ENCODE measurements at places on chromosomes 12 and 14.

GRCh38 chr12:58254463-58255100 is 313.2 kb downstream of the ATP23 start:
- DNase-seq = no peak

- DNase-seq = no peak
Measured at GRCh38 chr12:12721814-12722434, 4.8 kb downstream of the CDKN1B start.

GRCh38 chr12:101773650-101774162 is 34.4 kb upstream of the SYCP3 start:
- peak; percentile 55 for DNase-seq

DNA sequence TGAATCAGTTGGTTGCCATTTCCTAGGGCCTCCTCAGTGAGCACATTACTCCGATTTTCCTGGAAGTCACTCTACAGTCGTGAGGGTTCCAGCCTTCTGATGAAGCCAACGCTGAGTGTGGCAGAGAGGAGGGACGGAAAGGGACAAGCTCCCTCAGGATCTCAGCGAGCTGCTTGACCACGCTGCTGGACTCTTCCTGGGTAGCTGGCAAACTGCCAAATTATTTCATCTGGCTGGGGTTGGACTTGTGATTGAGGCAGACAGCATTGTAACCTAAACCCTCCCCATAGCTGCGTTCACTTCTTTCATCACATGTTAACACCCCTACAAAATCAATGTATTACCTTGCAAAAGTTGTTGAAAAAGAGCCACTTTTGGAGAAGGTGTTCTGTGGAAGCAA is 69.6 kb upstream of the CHST11 start:
- no peak for DNase-seq

DNA sequence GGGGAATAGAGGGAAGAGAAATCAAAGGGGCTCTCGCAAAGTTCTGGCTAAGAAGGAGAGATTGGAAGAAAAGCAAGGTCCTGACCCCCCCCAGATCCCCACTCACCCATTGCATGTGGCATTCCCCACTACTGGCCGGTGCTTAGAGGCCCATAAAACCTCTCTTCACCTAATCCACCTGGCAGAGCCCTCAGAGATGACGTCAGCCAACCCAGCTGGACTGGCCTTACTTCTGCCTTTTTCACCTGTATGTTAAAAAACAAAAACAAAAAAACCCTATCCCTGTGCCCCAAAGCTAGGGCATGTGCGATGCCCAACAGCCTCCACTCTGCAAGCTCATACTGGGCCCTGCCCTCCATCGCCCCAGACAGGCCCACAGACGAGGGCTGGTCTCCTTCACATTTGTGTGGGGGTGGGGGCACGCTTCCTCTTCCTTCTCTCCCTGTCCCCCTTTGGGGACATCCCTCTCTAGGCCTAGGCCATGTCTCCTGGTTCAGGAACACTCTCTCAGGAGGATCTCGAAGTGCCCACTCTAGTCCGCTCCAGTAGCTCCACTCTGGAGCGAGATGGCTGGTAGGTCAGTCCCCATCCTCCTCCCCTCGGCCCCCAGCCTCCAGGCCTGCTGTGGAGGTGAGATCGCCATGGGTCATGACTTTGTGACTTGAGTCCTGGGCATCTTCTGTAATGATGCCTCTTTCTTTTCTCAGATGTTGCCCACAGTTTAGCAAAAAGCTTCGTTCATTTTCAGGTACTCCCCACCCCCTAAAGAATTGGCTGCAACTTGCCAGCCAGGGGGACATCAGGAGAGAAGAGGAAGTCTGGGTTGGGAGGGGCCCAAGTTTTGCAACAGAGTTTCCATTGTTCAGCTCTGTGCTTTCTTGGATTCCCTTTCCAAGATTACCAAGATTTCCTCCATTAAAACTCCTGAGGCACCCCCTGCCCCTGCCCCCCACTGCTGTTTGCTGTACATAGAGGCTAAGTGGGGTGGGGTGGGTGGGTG is 37.0 kb downstream of the FIGNL2 start:
- no peak for DNase-seq

DNA sequence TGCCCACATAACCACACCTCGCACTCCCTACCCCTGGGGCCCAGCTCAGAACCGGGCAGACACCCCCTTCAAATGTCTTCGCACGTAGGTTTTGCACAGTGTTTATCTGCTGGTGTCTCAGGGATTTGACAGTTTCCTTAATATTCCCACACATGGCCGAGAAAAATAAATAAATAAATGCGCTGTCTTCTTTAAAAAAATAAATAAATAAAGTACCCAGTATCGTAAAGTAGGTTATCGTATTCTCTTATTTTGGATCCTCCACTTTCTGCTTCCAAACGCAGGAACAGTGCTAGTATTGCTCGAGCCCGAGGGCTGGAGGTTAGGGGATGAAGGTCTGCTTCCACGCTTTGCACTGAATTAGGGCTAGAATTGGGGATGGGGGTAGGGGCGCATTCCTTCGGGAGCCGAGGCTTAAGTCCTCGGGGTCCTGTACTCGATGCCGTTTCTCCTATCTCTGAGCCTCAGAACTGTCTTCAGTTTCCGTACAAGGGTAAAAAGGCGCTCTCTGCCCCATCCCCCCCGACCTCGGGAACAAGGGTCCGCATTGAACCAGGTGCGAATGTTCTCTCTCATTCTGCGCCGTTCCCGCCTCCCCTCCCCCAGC is 710 bp upstream of the FOS start:
- no peak for DNase-seq

GRCh38 chr14:22980672-22981089 is 1.7 kb downstream of the AJUBA start:
- no peak for DNase-seq

DNA sequence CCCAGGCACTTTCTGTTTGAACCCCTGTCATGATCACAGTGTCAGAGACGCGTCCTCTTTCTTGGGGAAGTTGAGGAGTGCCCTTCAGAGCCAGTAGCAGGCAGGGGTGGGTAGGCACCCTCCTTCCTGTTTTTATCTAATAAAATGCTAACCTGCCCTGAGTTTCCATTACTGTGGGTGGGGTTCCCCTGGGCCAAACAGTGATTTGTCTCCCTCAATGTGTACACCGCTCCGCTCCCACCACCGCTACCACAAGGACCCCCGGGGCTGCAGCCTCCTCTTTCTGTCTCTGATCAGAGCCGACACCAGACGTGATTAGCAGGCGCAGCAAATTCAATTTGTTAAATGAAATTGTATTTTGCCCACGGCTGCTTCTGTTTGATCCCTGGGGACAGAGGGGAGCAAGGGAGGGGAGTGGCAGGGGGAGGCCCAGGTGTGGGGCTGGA is 5.1 kb downstream of the SHMT2 start:
- no peak for DNase-seq

- no peak for DNase-seq
Measured at GRCh38 chr14:92135269-92135668, 13.5 kb downstream of the CPSF2 start.

DNA sequence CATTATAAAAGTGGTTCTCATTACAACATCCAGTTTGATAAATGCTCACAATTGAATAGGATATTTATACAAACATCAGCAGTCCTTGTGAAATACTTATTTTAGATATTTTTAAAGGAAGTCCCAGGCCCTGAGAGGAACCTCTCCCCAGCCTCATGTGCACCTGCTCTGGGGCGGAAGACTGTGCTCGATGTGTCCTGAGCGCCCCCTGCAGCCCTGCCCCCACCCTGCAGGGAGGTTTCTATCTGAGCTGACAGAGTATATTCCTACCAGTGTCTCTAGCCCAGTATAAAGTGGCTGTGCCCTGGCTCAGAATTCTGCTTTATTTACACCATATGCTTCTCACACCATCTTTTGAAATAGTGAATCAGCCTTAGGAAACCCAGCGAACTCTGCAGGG is 1349.1 kb downstream of the TMEM121 start:
- DNase-seq = peak; percentile 42

GRCh38 chr14:28220391-28220790 is 546.2 kb upstream of the FOXG1 start:
- DNase-seq = no peak

DNA sequence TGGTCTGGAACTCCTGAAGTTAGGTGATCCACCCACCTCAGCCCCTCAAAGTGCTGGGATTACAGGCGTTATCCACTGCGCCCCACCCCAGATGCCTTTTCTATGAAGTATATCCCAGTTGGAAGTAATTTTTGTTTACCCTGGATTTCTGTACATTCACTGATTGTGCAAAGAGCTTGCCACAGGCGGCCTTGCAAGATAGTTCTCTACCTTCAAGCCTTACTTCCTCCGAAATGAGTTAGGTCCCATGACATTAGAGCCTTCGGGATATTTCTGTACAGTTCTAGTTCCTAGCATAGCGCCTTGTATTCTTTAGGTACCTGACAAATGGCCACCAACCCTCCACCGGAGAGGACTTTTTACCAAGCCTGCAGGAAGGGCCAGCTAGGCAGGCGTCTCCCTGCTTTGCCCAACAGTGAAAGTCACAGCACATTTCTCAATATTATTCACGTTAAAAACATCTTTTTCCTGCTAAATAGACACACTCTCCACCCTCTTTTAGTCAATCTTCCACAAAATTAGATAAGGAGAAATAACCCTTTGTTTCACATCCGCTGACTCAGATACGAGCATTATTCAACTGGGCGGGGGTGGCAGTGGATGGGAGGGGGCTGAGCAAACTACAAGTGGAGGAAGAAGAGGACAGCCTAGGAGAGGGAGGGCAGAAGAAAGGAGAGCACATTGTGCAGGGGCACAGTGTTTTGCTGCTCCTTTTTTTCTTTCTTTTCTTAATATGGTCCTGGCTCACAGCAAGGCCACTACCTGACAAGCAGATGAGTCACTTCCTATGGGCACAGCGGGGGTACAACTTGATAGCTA is 40.0 kb upstream of the CAPRIN2 start:
- peak; percentile 13 for DNase-seq

DNA sequence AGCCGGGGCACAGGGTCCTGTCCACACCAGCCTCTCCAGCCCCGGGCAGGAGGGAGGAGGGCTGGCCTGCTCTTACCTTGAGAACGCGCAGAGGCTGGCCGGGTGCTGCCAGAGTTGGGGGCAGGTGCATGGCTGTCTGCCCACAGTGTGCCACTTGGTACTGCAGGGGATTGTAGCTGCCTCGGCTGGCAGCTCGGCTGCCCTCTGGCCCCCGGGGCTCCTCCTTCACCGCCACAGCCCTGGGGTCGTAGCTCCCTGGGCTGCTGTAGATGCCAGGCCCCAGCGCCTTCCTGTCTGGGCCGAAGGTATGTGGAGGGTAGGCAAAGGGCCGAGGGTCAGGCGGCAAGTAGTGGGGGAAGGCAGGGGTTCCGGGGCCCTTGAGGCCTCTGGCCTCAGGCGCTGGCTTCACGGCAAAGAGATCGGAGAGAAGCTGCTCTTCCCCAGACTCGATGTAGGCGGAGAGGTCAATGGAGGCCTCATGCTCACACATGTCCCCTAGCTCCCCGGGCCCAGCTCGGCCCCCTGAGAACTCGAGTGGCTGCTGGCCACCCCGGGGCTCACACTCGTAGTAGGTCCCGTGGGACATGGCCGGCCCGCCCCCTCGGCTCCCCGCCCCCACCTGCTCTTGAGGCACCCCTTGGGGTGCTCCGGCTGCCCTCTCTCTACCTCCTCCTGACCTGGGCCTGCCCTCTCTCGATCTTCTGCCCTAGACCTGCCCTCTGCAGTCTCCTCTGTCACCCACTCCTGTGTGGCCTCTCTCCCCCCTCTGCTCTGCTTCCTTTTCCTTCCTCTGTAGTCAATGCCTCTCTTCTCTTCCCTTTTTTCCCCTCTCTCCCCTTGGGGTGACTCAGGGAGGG is at the start of gene CEBPE:
TSS of gene CEBPE (minus strand) at position 750 of the 857 bp plus-strand sequence. CDS start at position 586, 164 bp downstream.
- no peak for DNase-seq

DNA sequence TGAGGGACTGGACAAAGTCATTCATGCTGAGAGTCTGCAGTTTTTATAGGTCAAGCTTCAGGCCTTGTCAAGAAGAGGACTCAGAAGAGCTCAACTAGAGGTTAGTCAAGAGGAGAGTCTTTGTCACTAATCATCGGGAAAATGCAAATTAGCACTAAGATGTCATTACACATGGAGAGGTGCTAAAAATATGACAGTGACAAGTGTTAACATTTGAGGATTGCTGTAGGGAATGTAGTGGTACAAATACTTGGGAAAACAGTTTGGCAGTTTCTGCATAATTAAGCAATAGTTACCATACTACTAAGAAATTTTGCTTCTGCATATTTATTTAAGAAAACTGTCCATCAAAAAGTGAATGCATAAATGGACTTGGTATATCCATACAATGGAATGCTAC is 60.9 kb upstream of the CSRP2 start:
- no peak for DNase-seq

DNA sequence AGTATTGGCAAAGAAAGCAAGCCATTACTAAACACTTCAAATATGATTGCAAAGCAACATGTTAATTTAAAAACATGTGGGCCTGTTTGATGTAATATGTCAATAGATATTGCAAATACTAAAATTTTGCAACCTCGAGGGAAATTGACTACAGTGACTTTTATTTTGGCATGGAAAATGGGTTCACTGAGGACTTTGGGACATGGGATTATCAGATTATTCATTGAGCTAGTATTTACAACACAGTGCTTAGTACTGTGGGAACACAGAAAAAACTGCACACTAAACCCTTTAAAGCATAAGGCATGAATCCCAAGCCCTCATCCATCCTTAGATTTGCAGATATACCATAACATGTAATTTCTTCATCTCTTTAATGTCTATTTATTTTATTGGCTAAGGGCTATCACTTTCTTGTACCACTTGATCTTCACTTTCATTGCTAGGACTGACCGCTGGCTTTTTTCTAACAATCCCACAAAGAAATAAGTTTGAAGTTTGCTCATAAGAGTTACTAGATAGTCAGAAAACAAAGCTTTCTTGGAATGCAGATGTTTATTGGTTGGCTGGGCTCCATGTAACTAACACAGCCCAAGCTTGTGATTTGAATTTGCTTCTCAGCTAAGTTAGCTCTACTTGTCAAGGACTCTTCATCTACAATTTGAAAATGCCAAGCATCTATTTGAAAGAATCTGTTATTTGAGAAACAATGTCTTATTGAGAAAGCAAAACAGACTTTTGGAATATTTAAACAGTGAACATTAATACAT is 48.7 kb downstream of the PPFIBP1 start:
- no peak for DNase-seq

DNA sequence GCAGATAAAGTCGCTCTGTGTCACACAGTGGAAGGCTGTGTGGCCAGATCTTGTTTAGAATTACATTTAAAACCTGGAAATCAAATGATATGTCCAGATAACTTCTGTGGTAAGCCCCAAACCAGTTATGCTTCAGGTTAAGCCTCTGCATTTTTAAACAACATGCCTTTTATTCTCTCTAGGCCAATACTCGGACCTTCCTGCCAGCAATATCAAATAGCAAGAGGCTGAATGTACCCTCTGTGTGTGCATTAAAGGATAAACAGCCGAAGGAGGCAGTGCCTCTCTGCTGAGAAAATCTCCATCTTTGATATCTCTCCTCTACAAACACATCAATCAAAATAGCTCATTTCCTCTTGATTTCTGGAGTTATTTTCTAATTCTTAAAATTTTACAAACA is 67.1 kb upstream of the TMEM260 start:
- no peak for DNase-seq

Measured in stimulated activated CD4-positive, alpha-beta T cell treated with anti-CD3 and anti-CD28 coated beads, Interleukin-1b, Interleukin-23, amount 100 ng/mL, for 48 hours (primary cell).